Neural crest cell (in vitro differentiated cells): ENCODE measurements at places on chromosomes 7 and 10.

DNA sequence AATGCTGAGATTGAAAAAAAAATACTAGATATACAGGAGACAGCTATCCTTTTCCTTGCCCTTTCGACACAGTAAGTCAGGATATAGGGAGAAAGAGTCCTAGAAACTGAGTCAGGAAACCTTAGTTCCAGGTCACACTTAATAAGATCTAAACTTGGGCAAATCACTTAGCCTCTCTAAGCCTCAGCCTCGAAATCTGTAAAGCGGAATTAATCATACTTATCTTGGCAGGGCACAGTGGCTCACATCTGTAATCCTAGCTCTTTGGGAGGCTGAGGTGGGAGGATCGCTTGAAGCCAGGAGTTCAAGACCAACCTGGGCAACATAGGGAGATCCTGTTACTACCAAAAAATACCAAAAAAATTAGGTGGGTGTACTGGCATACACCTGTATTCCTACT, 4.6 kb downstream of the GARIN1A start:
- DNase-seq: no peak

DNA sequence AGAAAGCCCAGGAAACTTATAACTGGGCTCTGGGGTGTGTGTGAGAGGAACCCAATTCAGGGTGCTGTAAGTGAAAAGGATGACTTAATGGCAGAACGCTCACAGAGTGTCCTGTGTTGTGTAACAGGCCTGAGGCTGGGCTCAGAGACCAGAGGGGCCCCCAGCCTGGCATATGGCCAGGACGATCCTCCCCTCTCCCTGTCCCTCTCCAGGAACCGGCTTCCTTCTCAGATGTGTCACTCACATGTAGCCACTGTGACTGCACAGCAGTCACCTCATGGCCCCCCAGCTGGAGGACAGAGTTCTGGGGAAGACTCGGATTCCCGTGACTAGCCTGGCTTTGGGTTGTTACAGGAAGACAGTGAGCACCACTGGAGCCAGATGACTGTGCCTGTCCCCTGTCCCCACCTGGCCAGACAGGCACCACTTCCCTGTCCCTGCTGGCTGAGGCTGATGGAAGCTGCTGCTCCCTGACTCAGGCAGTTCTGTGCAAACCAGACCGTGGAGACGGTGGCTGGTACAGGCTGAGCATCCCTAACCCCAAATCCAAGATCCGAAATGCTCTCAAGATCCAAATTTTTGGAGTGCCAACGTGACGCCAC, 220.5 kb downstream of the MLLT10 start:
- no peak for DNase-seq

- DNase-seq: no peak
Measured at GRCh38 chr7:55273186-55273980, 91.8 kb upstream of the LANCL2 start.

DNA sequence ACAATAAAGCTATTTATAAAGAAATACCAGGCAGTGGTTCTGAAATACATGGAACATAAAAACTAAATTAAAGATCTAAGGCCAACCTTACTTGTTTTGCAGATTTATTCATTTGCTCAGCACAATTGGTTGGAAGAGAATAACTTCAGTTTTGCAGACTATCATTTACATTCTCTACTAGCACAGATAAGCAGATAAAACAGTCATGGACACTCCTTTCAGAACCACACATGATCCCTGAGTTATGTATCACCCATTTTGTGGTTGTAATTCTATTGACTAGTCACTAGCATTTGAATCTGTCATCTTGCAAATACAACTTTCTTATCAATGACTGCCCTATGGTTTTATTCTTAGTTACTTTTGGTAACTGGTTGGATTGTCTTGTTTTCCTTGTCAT, 45.1 kb downstream of the PRKAR2B start:
- no peak for DNase-seq

- DNase-seq: no peak
Measured at GRCh38 chr10:34985823-34986222, 104.3 kb downstream of the CUL2 start.

DNA sequence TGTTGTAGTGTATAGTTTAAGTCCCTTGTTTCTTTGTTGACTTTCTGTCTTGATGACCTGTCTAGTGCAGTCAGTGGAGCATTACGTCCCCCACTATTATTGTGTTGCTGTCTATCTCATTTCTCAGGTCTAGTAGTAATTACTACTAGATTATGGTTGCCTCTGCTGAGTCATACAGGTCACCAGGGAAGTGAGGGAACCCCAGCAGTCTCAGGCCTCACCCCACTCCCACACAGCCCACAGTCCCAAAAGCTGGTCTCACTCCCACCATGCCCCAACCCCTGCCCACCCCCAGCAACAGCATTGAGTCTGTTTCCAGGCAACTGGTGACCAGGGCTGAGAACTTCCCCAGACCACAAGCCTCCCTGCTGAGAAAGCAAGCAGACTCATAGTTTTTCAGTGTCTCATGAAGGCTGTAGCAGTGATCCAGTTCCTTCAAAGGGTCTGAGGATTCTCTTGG, 88.0 kb downstream of the PLXDC2 start:
- DNase-seq: no peak

GRCh38 chr10:121041906-121042305, 190.7 kb downstream of the WDR11 start:
- DNase-seq: no peak

DNA sequence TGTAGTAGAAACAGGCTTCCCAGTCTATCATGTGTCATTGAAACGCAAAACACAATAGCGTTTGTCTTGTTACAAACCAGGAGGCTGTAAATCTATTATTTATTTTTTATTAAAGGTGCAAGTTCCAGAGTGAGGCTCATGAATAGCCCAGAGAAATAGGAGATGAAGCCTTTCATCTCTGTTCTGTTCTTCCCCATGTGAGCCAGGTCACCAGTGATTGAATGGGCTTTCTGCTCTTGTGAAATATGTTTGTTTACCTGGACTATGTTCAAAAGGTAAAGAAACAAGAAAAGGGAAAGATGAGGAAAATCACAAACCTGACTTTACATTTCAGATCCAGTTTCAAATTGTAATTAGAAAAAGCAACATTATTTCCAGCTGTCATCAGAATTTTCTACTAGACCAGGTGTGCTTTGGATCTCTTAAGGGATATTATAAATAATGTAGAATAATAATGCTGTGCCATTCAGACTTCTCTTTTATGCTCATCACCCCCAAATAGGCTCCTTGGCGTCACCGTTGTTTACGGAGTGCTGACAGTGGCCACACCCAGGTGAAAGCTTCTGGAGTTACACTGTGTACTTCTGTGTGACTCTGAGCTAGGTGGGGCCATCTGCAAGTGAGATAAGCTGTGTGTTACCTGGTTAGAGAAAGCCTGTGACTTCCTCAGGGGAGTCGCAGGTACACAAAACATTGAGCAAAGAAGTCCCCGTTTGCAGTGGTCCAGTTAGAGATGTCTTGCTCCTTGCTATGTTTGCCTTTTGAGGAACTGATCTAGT, 274.9 kb downstream of the SDK1 start:
- no peak for DNase-seq

GRCh38 chr10:100508691-100509150, 10.9 kb downstream of the SEC31B start:
- peak; percentile 31 for DNase-seq

DNA sequence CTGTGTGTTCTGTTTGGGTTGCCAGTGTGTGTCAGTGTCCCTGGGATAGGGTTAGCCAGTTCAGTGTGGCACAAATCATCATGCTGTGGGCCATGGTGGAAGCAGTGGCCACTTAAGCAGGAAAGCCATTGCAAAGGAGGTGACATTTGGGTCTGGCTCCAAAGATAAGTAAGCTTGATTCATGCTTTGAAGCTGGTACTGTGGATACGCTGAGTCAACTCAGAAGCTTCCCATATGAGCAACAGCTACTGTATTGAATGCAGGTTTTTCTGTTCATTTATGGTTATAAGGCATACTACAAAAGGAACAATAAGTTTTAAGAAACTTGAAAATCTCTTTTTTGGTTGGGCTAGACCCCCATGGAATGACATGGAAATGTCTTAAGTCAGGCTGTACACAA, 143.1 kb downstream of the BMPER start:
- no peak for DNase-seq

- DNase-seq: no peak
Measured at GRCh38 chr10:130141460-130141859, 5.3 kb downstream of the GLRX3 start.

DNA sequence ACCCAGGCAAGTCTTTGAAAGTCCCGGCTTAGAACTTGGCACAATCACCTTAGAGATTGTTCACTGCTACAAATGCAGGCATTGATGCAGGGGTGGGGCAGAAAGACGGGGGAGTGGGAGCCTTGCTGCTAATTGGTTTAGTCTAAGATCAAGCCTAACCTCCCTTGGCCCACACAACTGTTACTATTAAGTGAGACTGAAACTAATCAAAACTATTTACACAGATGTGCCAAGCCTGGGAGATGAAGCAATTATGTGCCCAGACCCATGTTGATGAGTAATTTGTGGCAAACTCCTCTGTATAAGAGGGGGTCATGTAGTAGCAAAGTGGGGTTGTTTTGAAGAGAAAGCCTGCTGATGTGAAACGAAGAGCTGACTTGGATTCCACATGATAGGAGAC, 178.2 kb upstream of the ITGB1 start:
- DNase-seq: no peak

DNA sequence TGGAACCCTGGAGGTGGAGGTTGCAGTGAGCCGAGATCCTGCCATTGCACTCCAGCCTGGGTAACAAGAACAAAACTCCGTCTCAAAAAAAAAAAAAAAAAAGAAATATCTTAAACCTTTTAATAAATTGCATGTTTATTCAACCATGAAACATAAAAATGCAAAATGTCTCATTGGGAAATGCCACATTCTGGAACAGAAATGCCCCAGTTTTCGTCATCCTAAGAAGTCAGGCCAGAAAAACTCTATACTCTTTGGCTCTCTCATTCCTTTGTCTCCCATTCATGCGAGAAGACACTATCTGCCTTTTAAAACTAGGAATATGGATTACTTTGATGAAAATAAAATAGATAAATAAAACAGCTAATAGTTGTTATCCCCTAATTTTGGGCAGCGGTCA, 21.5 kb upstream of the ABLIM1 start:
- DNase-seq: no peak

DNA sequence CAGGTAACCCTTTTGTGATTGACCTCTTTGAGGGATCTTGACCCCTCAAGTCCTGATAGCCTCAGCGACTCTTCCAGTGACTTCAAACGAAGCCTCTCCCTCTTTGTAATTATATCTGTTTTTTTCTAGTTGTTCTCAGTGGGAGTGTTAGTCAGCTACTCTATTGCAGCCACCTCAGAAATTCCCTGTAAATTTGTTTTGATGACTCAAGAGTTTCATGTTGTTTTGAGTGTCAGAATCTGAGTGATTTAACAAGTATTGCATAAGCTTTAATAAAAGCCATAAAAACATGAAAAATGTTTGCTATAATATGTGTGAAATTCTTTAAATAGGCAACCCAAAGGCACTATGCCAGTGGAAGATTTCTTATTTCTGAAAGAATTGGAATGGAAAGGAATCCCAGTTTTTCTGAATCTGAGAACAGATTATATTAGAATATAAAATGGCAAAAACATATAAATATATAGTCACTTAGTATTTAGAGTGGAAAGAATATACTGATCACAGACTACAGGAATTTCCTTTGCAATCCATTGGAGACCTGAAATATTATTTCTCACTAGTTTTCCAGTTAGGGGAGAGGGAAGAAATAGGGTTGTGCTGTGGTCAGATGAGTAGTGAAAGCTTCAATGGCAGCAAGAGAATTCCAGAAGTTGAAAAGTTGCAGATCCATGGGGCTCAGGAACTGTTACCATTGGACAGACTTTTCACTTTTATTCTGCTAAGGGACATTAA, 94.4 kb upstream of the SEMA3C start:
- DNase-seq: no peak

- no peak for DNase-seq
Measured at GRCh38 chr10:126705131-126705530, 34.6 kb upstream of the C10orf90 start.

DNA sequence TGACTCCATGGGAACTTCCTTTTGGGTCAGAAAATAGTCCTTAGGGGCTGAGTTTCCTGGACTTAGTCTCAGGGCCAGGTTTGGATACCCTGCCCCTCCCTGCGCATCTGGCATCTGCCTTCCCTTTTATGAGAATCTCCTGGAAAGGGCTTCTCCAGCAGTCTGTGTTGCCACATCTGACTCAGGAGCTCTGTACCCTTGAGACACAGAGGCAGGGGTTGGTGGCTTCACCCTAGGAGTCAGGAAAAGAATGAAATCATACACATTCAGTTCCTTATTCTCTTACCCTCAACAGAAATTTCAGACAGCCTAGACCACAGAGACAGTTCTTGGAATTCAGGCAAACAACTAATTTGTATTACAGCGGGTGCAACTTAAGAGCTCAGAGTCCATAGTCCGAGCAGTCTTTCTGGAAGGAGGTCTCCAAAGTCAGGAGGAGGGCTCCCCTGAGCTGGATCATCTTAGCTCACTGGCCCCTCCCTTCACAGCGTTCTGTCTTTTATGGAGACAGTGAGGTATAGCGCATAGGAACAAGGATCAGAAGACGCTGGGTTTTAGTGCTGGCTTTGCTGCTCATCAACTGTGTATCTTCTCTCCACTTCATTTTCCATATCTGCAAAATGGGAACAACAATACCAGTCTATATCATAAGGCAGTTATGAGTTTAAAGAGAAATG, 3.0 kb upstream of the PLAU start:
- DNase-seq: no peak

DNA sequence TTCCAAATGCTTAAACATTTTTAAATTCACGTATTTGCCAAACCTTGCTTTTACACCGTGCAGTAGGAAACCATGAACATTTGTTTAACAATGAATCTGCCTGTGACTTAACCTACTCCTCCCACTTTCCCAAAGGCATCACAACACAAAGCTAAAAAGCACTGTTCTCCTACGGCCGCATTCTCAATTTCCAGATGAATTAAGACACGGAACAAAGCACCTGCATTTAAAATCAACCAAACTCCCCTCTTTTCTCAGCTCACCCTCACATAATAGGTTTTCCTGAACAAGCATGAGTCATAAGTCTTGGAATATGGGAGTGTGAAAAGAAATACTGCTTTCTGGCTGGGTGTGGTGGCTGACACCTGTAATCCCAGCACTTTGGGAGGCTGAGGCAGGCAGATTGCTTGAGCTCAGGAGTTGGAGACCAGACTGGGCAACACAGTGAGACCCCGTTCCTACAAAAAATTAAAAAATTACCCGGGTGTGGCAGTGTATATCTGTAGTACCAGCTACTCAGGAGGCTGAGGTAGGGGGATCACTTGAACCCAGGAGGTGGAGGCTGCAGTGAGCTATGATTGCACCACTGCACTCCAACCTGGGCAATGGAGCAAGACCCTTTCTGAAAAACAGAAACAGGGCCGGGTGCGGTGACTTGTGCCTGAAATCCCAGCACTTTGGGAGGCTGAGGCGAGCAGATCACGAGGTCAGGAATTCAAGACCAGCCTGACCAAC, 51.7 kb upstream of the CYTH3 start:
- DNase-seq: no peak

DNA sequence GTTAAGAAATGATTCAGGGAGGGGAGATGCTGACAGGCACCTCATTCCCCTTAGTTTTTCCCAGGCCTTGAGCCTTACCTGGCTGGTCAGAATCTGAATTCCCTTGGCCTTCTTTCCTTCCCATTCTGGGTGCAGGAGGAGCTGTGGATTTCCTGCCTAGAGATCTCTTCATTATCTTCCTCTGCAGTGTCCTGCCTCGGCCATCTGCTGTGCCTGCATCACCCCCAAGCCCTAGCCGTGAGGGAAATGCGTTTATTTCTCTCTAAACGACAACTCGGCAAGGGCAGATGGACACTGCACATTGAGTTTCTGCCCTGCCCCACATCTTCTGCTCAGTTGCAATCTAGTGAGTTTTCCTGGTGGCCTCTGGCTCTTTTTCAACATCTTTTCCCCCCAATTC, 26.7 kb downstream of the ZCWPW1 start:
- no peak for DNase-seq
